SJSA1 (cell line): ENCODE measurements at places on chromosomes 11 and 22. TPM values are rescaled to one million over a fixed set of nuclear protein-coding genes. Genes with fewer than 3 reads are reported as not detected.

- DNase-seq, result no peak
- H3K36me3 ChIP-seq, result peaks cover 16% of the 10 kb centered on the region
- no peaks in the 10 kb centered on the region for H3K27me3 ChIP-seq
- no peak overlapping the region; the same call in 1 of the 2 replicates for H3K27ac ChIP-seq
Observed at GRCh38 chr11:61343792-61344745, 11.0 kb downstream of the TKFC start.

The YAP1 gene
- total RNA-seq, result 30.0 and 38.1 TPM in 2 replicates

DNA sequence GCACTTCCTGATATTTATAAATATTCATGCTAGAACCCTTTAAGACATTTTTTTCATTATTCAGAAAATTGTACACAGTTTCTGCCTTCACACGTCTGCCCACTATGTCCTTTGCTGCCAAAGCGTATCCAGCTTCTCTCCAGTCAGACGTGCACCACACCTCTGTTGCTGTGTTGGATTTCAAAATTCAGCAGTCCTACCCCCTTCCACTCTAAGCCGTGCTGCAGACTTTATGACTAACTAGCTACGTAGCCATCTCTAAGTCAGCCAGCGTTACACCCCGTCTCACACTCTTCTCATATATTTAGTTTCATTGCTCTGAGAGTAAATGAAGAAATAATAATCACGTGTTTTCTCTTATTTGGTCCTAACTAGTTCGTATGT, 28.2 kb upstream of the OPCML start:
- no peaks in the 10 kb centered on the region for H3K4me1 ChIP-seq
- H3K27ac ChIP-seq, result no peak overlapping the region
- no peak for DNase-seq
- no peak overlapping the region for H3K4me3 ChIP-seq

The ANO3 gene
- not detected in 2 replicates for total RNA-seq

DNA sequence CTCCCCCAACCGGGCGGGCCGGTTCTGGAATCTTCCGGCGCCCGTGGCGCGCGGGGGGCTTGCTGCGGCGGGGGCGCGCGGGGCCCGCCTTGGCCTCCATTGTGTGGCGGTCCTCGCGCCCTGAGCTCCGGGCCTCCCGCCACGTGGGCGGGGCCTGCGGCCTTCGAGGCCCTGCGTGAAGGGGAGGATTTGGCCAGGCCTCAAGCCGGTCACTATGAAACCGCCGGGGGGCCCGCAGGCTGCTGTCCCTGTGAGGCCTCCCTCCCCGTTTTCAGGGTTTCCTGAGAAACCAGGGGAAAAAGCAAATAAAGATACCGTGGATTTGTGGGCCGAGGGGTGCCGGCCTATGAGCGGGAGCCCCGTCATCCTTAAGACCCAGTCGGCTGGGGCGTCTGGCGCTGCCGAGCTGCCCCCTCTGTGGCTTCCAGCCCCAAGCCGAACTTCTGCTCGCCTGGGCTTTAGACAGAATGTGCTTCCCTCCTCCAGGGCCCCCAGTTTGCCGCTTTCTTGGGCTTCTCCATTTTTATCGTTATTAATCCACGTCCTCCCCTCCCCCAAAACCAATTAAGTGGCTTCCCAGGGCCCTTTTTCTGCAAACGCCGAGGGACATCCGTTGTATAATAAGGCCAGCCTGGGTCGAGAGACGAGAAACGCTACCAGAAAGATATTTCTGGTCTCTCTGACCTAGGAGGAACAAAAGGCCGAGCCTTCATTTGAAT, 602 bp downstream of the EWSR1 start:
- H3K4me1 ChIP-seq, result peaks cover 37% of the 10 kb centered on the region
- no peaks in the 10 kb centered on the region for H3K27me3 ChIP-seq
- peak overlapping the region; percentile 94 for H3K4me3 ChIP-seq
- H3K27ac ChIP-seq, result peak overlapping the region; percentile 100

The C11orf52 gene
- not detected in 2 replicates for total RNA-seq

The ABTB2 gene
- total RNA-seq, result 0.09 and 0.53 TPM in 2 replicates

DNA sequence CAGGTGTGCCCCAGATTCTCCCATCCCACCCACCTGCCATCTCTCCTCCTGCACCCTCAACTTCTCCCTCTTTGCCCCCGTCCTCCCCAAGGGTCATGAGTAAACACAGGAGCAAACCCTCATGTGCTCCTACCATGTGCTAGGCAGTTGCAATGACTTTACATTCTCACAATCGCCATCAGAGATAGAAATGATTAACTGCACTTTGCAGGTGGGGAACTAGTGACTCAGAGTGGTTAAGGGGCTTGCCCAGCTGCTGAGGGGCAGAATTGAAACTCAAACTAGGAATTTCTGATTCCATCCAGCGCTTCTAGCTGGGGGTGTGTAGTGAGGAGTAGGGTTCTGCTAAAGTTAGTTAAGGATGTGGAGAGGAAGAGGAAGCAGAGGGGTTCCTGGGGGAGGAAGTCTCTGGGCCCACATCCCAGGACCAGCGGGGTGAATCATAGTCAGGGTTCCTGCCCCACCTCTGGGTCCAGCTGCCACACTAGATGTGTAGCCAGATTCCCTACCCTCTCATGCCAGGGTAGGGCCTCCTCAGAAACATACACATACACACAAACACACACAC, 16.0 kb upstream of the PRG2 start:
- H3K27ac ChIP-seq, result no peak overlapping the region
- DNase-seq, result no peak
- H3K36me3 ChIP-seq, result peaks cover 40% of the 10 kb centered on the region

GRCh38 chr11:57896361-57897145, 127.1 kb upstream of the OR9Q1 start:
- H3K27me3 ChIP-seq, result no peaks in the 10 kb centered on the region
- DNase-seq, result no peak
- H3K36me3 ChIP-seq, result no peaks in the 10 kb centered on the region
- H3K4me1 ChIP-seq, result no peaks in the 10 kb centered on the region

GRCh38 chr11:117010808-117011540, 87.3 kb downstream of the SIK3 start:
- H3K36me3 ChIP-seq, result no peaks in the 10 kb centered on the region
- peaks cover 19% of the 10 kb centered on the region for H3K4me1 ChIP-seq
- no peak overlapping the region for H3K4me3 ChIP-seq
- H3K27me3 ChIP-seq, result no peaks in the 10 kb centered on the region

DNA sequence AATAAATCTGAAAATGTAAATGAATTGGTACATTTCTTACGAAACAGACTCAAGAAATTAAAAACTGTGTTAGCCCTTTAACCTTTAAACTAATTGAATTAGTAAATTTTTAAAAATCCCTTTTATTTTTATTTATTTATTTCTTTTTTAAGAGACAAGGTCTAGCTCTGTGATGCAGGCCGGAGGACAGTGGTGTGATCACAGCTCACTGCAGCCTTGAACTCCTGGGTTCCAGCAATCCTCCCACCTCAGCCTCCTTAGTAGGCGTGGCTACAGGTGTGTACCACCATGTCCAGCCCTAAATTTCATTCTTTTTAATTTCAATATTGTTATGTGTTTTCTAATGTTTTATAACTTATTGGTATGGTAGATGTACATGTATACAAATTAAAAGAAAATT, 72.6 kb downstream of the MYEOV start:
- H3K4me1 ChIP-seq, result peaks cover 37% of the 10 kb centered on the region
- no peaks in the 10 kb centered on the region for H3K27me3 ChIP-seq
- DNase-seq, result peak; percentile 42
- H3K27ac ChIP-seq, result no peak overlapping the region
- no peak overlapping the region for H3K4me3 ChIP-seq
- no peaks in the 10 kb centered on the region for H3K36me3 ChIP-seq

DNA sequence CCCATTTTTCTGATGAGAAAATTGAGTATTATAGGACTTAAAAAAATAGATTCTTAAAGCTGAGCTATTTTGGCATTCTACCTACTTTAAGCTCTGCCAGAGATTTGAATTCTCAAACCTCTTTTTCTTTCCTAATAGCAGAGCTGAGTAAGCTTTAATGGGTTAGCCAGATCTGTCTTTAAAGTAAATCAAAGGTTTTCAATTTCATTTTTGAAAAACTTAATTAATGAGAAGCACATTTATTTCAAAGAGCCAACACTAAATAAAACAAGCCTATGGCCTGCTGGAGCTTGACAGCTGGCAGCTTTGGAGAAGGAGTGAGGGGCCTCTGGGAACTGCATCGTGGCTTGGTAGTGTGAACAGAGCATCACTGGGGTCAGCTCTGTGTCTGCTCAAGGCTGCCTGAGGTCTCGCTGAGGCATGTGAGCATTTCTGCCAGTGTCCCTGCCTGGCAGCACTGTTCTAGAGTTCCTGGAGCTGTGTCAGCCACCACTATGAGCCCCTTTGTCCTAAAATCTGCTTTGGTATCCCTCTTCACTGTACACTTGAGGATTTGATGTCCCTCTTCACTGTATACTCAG, 50.4 kb upstream of the PRSS23 start:
- H3K4me1 ChIP-seq, result peaks cover 40% of the 10 kb centered on the region
- H3K4me3 ChIP-seq, result no peak overlapping the region
- no peaks in the 10 kb centered on the region for H3K27me3 ChIP-seq
- no peaks in the 10 kb centered on the region for H3K36me3 ChIP-seq

- no peaks in the 10 kb centered on the region for H3K4me1 ChIP-seq
- H3K27me3 ChIP-seq, result no peaks in the 10 kb centered on the region
- no peak overlapping the region for H3K27ac ChIP-seq
- H3K4me3 ChIP-seq, result no peak overlapping the region
Observed at GRCh38 chr11:114953039-114953438, 274.7 kb downstream of the NXPE2 start.

DNA sequence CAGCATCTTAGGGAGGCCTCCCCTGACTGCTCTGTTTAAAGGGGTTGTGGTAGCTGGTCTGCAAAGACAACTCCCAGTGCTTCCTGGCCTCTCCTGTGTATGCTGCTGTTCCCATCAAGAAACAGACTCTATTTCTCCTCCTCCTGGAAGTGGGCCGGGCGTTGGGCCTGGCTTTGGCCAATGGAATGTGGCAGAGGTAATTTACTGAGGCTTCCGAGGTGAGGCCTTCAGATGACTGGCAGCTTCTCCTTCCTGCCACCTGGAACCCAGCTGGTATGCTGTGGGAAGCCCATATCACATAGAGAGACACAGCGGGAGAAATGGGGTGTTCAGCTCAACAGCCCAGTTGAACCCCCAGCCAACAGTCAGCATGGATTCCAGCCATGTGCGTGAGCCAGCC, 25.1 kb upstream of the EIF3D start:
- no peaks in the 10 kb centered on the region for H3K36me3 ChIP-seq
- H3K27me3 ChIP-seq, result peaks cover 24% of the 10 kb centered on the region
- no peaks in the 10 kb centered on the region for H3K4me1 ChIP-seq
- H3K27ac ChIP-seq, result no peak overlapping the region

- H3K36me3 ChIP-seq, result no peaks in the 10 kb centered on the region
- H3K4me1 ChIP-seq, result peaks cover 48% of the 10 kb centered on the region
- no peaks in the 10 kb centered on the region for H3K27me3 ChIP-seq
Observed at GRCh38 chr11:86519064-86519911, 144.6 kb downstream of the CCDC81 start.

- no peaks in the 10 kb centered on the region for H3K27me3 ChIP-seq
- H3K27ac ChIP-seq, result no peak overlapping the region
- no peaks in the 10 kb centered on the region for H3K36me3 ChIP-seq
- H3K4me1 ChIP-seq, result no peaks in the 10 kb centered on the region
Observed at GRCh38 chr11:37072538-37073055, 474.6 kb upstream of the RAG2 start.

DNA sequence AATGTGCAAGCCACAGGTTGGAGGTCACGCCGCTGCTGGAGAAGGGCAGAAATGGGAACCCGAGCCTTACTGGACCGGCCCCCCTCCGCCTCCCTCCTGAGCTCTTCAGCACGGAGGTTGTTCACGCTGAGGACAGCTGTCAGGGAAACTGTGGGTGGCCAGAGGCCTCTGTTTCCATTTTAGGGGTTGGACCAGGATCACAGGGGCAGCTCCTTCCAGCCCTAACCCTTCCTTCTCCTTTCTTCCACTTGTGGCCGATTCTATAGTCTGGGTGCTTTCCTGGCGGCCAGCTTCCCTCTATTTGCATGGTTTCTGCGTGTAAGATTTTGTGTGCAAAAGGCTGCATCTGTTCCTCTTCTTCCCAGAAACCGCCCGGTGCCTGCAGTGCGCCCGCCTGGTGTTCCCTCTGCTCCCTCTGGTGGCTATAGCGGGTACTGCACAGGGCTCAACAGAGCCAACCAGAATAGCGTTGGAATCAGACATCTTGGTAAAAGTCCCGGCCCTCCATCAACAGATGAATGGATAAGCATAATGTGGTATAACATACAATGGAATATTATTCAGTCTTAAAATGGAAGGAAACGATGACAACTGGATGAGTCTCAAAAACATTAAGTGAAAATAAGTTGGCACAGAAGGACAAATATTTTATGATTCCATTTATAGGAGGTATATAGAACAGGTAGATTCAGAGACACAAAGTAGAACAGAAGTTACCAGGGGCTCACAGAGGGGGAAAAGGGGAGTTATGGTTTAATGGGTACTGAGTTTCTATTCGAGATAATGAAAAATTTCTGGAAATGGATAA, 8.4 kb upstream of the SLC22A8 start:
- no peak overlapping the region for H3K4me3 ChIP-seq
- no peaks in the 10 kb centered on the region for H3K36me3 ChIP-seq
- H3K27ac ChIP-seq, result no peak overlapping the region
- no peaks in the 10 kb centered on the region for H3K27me3 ChIP-seq

The CASP1 gene
- total RNA-seq, result 3.1 and 4.1 TPM in 2 replicates

DNA sequence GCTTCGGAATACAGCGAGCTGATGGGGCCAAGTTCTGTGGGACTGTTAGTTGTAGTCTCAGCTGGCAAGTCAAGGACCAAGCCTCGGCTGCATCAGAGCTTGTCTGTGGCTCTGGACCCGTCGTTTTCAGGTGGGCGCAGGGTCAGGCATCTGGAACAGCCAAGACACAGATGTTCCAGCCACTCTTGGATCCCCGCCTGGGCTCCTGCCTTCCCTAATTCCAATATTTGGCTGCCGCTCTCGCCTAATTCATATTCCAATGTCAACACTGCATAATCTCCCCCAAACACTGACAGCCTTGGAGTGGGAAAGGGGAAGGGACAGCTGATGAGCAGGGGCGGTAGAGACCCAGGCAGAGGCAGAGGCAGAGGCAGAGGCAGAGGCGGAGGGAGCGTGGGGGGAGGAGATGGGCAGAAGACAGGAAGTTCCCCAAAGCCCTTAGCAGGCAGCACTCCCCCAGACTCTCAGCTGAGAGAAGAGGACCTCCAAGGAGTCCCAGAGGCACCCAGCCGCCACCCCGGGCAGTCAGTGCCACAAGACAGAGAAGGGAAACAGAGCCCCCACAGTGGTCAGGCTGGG, 49.6 kb upstream of the SLC35C1 start:
- no peaks in the 10 kb centered on the region for H3K4me1 ChIP-seq
- H3K4me3 ChIP-seq, result no peak overlapping the region
- no peak overlapping the region for H3K27ac ChIP-seq
- peaks cover 38% of the 10 kb centered on the region for H3K27me3 ChIP-seq

The C22orf31 gene
- not detected in 2 replicates for total RNA-seq

The SMTNL1 gene
- not detected in 2 replicates for total RNA-seq

DNA sequence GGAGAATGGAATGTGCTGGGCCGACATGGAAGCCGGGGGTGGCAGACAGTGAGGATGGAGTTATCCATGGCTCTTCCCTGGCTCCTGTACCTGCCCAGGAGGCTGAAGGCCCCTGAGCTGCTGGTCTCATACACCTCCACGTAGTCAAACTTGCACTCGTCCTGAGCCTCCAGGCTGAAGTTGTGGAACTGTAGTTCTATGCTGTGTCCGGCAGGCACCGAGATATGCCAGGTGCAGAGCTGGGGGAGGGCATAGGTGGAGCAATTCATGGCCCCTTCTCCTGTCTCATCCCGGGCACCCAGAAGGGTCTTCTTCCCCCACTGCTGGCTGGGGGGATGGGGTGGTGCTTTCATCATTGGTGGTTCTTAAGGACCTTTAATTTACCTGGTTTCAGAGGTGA, 2.8 kb downstream of the MFRP start:
- DNase-seq, result no peak
- H3K27ac ChIP-seq, result no peak overlapping the region
- H3K4me3 ChIP-seq, result no peak overlapping the region
- peaks cover 16% of the 10 kb centered on the region for H3K4me1 ChIP-seq
- no peaks in the 10 kb centered on the region for H3K27me3 ChIP-seq

GRCh38 chr11:8937159-8937558, 4.4 kb upstream of the C11orf16 start:
- H3K27me3 ChIP-seq, result no peaks in the 10 kb centered on the region
- no peak overlapping the region for H3K27ac ChIP-seq
- H3K36me3 ChIP-seq, result no peaks in the 10 kb centered on the region
- H3K4me3 ChIP-seq, result no peak overlapping the region
- no peak for DNase-seq
